ENCODE measurements at places on chromosomes 6 and 20.

GRCh38 chr20:42567409-42567808 lies 622.3 kb downstream of the PTPRT start:
- DNase-seq: no peak

DNA sequence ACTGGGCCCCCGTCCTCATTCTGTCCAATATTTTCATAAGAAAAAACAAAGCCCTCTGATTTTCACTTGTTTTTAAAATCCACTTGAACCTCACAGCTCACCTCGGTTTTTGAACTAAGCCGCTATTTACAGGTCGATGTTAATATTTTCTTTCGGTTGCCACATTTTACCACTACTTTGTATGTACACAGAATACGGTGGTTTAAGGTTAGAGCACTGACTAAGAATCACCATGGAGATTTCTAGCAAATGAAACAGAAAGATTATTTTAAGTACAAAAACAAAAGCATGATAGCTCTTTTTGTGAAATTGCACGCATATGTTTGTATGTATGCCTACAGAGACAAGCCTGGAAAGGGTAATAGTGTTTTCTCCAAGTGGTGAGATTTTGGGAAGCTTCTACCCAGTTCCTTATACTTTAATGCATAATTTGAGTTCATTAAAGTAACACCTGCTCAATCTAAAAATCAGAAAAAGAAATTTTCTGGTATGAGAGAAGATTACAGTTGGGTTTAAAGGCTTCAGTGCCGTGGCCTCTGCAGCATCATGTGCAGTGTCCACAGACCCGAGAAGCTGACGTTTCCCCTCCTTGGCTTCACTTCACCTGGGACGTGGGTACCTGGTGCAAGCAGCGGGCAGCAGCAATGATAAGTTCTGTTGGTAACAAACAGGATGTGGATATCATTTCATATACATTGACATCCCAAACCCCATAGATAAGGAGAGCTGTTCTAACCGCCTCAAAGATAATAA lies 144.0 kb downstream of the UST start:
- no peak for DNase-seq

GRCh38 chr6:29989211-29989610 lies 46.9 kb downstream of the HLA-A start:
- DNase-seq: no peak

- no peak for DNase-seq
Observed at GRCh38 chr20:5621305-5621704, 128.9 kb upstream of the SHLD1 start.

- no peak for DNase-seq
Observed at GRCh38 chr6:1870251-1870650, 260.5 kb downstream of the FOXC1 start.

DNA sequence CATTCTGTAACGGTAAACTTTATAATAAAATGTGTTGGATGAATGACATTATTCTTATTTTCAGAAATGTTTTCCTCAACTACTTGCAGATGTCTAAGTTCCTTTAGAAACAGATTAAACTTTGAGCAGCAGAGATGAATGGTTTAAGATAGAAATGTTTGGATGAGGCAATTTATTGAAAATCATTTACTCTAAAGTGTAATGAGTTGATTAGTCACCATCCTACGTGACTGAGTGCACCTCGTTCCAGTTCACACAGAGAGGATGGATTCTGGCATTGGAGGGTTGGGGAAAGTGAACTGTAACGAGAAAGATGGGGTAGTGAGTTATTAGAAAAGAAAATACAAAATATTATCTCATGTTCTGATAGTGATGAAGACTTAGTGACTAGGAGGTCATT lies 28.7 kb downstream of the SMPDL3A start:
- DNase-seq: no peak

DNA sequence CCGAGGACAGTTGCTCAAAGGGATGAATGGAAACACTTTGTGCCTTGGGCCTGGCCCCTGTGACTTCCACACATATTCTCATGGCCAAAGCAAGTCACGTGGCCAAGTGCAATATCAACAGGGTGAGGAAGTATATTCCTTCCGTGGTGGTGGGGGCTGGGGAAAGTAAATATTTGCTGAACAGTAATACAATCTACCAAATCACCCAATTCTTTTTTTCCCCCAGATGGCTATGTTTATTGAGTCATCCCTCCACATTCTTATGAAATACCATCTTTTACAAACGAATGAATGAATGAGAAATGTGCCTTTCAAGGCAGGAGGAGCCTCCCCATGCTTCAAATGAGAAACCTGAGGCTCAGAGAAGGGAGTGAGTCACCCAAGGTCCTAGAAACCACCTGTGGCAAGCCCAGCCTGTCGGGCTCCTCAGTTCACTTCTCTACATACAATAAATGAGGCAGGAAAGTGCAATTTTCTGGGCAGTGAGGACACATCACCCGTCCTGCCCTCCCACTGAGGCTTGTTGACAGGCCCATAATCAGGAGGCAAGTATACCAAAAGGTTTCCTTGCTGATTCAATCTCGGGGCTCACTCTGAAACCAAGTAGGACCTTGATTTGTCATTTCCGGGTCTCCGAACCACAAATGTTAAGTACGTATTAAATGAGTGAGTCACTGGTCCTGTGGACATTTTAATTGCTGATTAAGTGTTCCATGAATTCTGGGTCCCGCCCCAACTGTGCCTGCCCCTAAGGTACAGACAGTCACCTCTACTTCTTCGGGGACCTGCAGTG lies 25.3 kb upstream of the TOP1 start:
- DNase-seq: no peak

DNA sequence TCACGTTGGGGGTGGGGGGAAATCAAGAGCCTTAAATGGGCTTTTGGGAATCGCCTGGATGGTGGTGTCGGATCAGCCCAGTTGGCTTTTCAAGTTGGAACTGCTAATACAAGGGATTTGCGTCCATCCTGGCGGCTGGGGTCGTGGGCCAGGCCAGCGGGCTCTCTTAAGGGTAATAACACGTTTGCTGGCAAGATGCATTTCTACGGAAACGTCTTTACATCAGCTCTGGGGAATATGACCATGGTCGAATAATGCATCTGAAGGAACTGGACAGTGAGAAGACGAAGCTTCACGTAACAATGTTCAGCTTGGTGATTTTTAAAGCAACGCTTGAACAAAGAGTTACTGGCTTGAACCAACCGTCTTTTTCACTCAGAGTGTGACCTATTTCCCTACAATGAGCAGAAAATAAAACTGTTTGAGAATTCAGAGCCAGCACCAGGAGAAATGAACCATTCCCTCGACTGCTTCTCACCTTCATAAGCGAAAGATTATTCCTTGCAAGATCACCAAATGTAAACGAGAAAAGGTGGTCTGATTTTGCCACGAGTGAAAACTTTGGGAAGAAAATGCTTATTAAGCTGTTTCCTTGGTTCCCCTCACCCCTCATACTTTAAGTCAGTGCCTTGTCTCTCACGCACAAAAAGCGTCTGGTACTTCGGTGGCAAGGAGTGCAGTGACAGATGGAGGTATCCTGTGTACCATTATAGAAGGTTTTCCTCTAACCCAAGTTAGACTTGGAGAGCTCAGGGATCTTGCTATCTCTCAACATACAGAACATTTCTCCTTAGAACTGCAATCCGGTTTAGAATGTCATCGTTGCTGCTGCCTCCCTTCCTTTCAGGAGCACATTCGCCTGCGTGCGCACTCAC lies 1.4 kb upstream of the MARCKS start:
- peak; percentile 23 for DNase-seq
